Right atrium auricular region (tissue), 2 donors: ENCODE measurements at places on chromosomes 16 and 17. TPM values are rescaled to one million over a fixed set of nuclear protein-coding genes. Genes with fewer than 3 reads are reported as not detected.

MMP28 gene
- total RNA-seq = 10.5 TPM

STX4 gene
- 23.8 TPM for total RNA-seq

GRN gene
- 290 TPM for total RNA-seq

SRL gene
- 466 TPM for total RNA-seq

CBFA2T3 gene
- 1.1 TPM for total RNA-seq

TMEM235 gene
- not detected for total RNA-seq

ABCC3 gene
- 4.5 TPM for total RNA-seq

C16orf89 gene
- 5.4 TPM for total RNA-seq

USP43 gene
- total RNA-seq = not detected
